Posterior vena cava (tissue), 2 donors: ENCODE measurements at places on chromosomes 7 and 10. TPM values are rescaled to one million over a fixed set of nuclear protein-coding genes. Genes with fewer than 3 reads are reported as not detected.

Gene GPR141
- total RNA-seq = 1.3 TPM

Gene DAGLB
- total RNA-seq = 14.6 TPM

DNA sequence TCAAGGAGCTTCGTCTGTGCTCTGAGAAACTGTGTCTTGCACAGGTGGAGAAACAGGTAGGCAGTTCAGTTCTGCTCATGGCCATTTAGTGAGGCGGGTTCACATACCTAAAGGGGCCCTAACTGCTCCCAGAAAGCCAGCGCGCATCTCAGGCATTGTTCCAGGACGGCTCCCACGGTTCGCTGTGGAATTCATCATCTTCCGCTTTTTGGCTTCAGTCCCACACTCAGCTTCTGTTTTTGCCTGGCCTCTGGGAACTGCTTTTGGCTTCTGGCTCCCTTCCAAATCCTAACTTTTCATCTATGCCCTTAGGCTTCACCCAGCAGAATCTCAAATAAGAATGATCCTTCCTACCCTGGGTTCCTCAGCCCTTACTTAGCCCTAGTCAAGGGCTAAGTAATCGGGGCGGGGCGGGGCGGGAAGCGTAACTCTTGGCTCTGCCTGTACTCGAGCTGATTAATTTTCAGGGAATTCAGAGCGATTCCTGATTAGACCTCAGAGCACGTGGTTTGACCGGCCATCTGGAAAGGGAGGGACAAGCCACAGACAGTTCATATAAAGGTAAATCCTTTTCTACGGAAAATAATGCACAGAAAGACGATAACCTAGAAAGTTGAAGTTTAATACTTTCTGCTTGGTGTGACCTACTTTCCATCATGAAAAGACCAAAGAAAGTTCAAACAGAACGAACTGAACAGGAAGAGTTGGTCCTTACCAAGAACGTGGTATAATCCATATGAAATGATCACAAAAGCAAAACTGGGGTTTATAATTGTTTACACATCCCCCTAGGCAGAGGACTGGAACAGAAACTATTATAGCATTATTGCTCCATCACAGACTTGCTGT, 105.7 kb downstream of the ST8SIA6 start:
- peak; percentile 87 for DNase-seq

DNA sequence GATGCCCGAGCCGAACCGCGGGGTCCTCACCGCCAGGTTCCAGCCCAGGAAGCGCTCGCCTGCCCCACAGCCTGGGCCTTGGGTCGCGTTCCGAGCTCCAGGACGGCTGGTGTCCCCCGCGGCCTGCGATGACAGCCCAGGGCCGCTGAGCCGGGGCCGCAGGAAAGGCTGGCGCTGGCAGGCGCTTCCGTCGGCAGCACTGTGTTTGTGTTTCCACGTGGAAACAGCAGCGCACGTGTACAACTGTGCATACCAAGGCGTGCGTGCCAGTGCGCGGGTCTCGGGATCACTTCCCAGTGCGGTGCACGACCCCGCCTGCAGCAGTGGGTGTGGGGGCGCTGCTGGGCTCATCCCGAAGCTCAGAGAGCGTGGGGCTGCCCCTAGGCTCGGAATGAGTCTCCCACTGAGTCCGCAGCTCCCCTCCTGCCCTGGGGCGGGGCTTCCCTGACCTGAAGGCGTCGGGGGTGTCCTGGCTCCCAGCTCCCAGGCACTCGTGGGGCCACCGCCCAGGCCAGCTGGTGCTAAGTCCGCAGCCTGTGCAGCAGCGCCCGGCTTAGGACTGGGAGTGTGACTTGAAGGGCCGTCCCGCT, 17.2 kb downstream of the AP5Z1 start:
- no peak for DNase-seq

DNA sequence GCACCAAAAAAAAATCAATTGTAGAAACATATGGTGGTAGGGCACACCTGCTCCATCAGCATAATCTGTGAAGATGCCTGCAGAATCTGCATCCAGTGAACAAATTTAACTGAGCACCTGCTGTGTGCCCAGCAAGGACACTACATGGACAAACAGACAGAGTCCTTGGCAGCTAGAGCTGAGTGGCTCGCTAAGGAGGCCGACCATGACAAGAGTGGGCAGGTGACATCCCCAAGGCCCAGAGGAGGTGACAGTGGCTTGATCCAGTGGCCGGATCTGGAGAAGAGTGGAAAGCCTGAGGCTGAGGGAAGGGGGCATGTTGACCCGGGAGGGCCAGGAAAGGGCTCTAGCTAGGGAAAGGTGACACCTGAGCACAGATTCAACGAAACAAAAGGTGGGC, 68.1 kb downstream of the MAD1L1 start:
- DNase-seq = peak; percentile 58

DNA sequence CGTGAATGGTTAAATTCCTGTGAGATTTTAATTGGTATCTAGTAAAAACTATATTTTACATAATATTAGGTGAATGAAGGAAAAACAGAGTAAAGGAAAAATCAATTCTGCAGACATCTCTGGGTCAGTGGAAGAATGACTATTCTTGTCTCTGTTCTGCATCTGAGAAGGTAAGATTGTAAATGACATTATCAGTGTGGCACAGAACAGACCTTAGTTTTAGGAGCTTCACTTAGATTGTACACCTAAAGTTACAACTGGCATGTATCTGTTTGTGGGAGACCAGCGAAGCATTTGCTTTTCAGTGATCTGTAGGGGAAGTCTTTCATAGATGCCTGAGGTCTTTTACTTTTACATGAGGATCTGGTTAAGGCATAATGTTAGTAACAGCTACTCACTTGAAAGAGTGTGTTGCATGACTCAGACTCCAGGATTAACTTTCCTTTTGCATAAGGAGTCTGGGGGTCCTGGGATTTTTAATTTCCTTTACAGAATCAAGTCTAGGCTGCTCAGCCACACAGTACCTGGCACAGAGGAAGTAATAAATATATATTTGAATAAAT, 56.2 kb downstream of the JMJD1C start:
- no peak for DNase-seq

- no peak for DNase-seq
Observed at GRCh38 chr10:124792998-124793352, 1.3 kb upstream of the EEF1AKMT2 start.

Gene MYH16
- total RNA-seq = not detected

Gene FAM241B
- 3.1 TPM for total RNA-seq

Gene KIF11
- total RNA-seq = 0.67 TPM

Gene GPC2
- total RNA-seq = 0.81 TPM

Gene TRIM50
- 0.32 TPM for total RNA-seq

Gene LLCFC1
- total RNA-seq = not detected

Gene HOXA1
- total RNA-seq = 0.97 TPM

DNA sequence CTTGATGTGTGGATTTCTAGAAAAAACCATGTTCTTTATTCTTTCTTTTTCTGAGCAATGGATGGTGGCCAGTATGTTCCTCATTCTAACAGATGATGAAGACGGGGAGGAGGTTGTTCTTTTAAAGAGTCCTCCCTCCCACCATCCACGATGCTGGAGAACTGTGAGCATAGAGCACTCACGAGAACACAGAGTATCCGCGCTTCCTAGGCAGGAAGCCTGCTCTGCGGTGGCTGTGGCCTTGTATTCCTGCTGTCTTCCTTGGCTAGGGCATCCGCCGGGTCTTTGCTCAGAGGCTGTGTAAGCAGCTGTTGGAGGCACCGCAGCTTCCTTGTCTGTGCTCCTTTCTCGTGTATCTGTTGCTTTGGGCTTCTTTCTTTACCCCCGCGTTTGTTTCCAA, 214.2 kb downstream of the CCDC3 start:
- peak; percentile 45 for DNase-seq

Gene ARHGAP12
- total RNA-seq = 27.6 TPM

DNA sequence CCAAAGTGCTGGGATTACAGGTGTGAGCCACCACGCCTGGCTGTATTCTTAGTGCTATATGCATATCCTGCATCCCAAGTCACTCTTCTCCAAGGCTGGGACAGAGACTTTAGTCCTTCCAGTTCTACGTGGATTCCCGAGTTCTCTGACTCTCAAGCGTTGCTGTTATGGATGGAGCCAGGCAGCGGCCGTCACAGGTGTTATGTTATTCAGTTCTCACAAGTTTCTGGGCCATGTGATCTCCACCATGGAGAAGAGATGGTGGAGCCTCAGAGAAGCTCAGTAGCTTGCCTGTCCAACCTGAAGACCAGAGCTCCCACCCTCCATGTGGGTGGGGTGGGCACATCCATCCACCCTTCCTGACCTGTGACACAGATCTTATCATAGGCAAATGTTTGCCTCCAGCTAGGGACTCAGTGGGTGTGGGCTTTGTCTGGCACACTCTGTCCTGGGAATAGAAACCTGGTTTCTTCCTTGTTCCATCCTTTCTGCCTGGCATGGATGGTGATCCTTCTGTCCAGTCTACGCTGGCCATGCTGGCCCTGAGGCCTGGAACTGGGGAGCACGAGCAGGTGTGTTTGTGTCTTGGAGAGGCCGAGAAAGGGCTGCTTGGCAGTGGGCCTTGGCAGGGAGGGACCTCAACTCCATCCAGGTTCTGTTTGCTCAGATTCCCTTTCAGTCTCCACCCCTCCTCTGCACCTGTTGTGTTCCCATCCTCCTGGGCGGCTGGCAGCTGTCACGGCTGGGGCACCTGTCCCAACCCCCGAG, 55.3 kb downstream of the NEURL1 start:
- DNase-seq = peak; percentile 55

Gene EFCAB10
- total RNA-seq = not detected

Gene ZNF736
- total RNA-seq = 14.2 TPM

Gene AQP1
- total RNA-seq = 422 TPM

DNA sequence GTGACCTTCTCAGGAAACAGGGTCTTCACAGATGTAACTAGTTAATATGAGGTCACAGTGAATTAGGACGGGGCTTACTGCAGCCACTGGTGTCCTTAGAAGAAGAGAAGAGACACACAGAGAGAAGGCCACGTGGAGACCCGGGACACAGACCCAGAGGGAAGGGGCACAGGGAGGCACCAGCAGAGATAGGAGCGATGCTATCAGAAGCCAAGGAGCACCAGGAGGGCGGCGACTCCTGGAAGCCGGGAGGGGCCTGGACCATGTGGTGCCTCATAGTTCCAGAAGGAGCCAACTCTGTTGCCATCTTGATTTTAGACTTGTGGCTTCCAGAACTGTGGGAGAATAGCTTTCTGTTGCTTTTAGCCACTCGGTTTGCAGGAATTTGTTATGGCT, 505.9 kb downstream of the TCERG1L start:
- DNase-seq = peak; percentile 52

DNA sequence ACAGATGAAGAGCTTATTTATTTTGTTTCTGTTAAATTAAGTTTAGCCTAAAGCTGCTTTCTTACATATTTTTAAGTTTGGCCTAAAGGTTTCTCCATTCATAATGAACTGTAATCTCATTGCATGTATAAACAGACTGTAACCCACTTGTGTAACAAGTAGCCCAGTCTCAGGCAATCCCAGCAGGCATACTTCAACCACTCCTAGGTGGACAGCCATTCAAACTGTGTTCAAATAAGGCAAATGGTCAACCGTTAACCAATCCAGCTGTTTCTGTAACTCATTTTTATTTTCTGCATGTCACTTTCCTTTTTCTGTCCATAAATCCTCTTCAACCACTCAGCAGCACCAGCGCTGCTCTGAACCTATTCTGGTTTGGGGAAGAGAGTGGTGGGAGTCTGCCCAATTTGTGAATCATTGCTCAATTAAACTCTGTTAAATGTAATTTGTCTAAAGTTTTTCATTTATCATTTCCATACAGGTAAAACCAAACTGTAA, 35.9 kb downstream of the PHYHIPL start:
- DNase-seq = peak; percentile 25

- no peak for DNase-seq
Observed at GRCh38 chr10:44985175-44985681, 6.6 kb upstream of the DEPP1 start.

Gene AZGP1
- total RNA-seq = 0.33 TPM

Gene PTN
- 4.8 TPM for total RNA-seq

GRCh38 chr7:133771788-133772419, 355.2 kb upstream of the LRGUK start:
- DNase-seq = no peak

DNA sequence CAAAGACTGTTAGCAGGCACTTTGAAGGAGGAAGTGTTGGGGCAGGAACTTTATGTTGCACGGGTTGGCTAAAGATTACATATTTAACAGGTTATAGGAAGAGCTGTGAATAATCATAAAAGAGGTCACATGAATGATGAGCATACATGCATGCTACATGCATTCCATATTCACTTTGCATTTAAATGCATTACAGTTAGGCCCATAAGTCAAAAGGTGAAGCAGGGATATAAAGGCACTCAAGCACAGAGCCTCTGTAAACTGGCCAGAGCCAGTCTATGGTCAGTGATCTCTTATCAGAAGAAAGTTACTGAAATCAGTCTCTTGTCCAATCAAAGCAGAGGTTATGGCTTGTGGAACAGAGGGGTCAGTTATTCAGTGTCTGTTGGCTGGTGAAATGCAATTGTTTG, 7.3 kb upstream of the ANKRD7 start:
- DNase-seq = no peak

DNA sequence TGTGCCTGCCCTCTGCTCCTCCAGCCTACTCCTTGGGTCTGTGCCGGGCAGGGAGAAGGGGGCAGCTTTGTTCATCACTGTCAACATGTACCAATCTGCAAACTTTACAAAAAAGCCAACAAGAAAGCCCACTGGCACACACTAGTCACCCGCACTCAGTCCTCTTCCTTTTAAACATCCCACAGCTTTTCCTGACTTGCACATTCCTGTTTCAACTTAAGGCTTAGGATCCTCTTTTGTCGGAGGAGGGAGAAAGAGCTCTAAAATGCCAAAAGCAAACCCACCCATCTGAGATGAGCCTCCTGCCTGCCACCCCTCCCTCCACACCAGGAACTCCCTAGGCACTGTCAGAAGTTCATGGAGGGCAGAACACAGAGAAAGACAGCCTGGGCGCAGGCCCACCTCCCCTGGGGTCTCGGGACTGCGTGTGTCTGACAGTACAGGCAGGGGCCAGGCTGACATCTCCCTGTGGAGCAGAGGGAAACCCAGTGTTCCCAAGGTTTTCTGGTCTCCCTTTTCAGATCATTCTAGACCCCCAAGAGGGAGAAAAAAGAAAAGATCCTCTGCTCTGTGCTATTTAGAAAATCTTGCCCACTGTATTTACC, 5.4 kb downstream of the PDIA4 start:
- no peak for DNase-seq

Gene HABP2
- total RNA-seq = not detected

DNA sequence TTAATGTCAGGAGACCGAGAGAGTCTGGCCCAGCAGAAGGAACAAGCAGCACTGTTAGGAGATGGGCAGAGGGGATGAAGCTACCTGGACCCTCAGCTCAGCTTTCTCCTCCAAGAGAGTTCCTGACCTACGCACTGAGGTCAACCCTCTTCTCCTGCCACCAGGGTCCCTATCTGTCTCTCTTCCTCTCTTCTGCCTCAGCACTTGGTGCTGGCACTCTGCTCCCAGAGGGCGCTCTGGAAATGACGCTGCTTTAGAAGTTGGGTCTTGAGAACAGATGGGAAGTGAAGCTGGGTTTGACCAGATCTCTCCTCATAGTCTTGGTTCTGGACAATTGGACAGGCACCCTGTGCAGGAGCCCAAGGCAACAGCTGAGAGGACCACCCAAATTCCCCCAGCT, 216.0 kb upstream of the AGK start:
- DNase-seq = no peak

DNA sequence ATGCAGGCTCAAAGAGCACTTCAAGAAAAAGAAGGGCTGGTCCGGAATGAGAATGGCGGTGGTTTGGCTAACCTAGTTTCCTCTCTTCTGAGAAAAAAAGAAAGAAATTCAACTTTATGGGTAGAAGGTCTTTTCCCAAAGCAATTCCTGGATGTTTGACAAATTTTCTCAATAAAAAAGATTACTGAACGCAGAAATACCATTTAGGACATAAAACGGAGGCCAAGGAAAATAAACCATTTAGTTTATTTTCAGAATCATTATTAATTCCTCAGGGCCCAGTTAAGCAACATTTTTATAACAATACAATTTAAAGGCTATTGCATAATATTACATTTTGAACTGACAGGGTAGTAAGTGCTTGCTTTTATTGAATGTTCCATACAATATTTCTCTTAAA, 284.6 kb upstream of the ANKRD30A start:
- no peak for DNase-seq

Gene EMX2
- 3.6 TPM for total RNA-seq
